ENCODE measurements at places on chromosomes 3 and 15. TPM values are rescaled to one million over a fixed set of nuclear protein-coding genes. Genes with fewer than 3 reads are reported as not detected.

GRCh38 chr3:107525644-107526305 lies 3.0 kb downstream of the BBX start:
- peak; percentile 44 for DNase-seq
- H3K27me3 ChIP-seq: no peaks in the 10 kb centered on the region
- H3K4me3 ChIP-seq: peak overlapping the region; percentile 98
- H3K4me1 ChIP-seq: no peaks in the 10 kb centered on the region
- H3K36me3 ChIP-seq: peaks cover 41% of the 10 kb centered on the region

- peaks cover 65% of the 10 kb centered on the region for H3K27me3 ChIP-seq
- H3K4me1 ChIP-seq: peaks cover 52% of the 10 kb centered on the region
- H3K27ac ChIP-seq: no peak overlapping the region
- no peak overlapping the region for H3K4me3 ChIP-seq
- peaks cover 7% of the 10 kb centered on the region for H3K36me3 ChIP-seq
Observed at GRCh38 chr15:69592954-69593353, 140.3 kb downstream of the RPLP1 start.

DNA sequence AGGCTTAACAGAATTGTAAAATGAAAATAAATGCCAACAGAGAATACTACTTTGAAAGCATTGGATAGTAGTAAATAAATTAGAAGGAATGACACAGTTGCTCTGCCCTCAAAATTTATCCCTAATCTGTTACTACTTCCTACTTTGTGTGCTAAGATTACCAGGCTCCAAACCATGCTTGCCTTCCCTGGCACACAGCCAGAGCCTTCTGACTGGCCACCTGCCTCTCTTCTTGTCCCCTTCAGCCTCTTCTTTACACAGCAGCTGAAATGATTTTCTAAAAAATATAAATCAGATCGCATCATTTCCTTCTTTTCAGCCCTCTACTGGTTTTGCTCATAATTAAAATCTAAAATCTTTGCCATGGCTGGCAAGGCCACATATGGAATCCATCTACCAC lies 334.1 kb downstream of the FHIT start:
- H3K27ac ChIP-seq: no peak overlapping the region
- no peak overlapping the region for H3K4me3 ChIP-seq
- H3K4me1 ChIP-seq: no peaks in the 10 kb centered on the region
- DNase-seq: no peak
- no peaks in the 10 kb centered on the region for H3K27me3 ChIP-seq
- no peaks in the 10 kb centered on the region for H3K36me3 ChIP-seq

DNA sequence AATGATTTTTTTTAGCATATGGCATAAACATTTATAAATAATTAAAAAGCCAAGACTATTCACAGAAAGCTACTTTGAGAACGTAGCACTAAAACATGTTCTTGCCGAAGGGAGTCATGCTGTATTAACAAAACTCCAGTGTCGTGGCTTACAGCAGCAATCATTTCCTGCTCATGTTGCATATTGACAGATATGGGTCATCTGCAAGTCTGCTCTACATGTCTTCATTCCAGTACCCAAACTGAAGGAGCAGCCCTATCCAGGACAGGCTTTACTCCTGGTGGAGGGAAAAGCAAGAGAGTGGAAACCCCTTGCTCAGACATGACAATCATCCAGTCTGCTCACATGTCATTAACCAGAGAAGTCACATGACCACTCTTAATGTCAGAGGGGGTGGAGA lies 87.6 kb downstream of the NEK11 start:
- DNase-seq: no peak
- H3K4me1 ChIP-seq: peaks cover 5% of the 10 kb centered on the region
- no peaks in the 10 kb centered on the region for H3K27me3 ChIP-seq
- no peak overlapping the region for H3K4me3 ChIP-seq
- H3K36me3 ChIP-seq: no peaks in the 10 kb centered on the region
- no peak overlapping the region for H3K27ac ChIP-seq

The GPX1 gene
- 151 TPM for total RNA-seq

Measured in Calu3 (cell line).